ENCODE measurements at places on chromosomes 3 and 15.

DNA sequence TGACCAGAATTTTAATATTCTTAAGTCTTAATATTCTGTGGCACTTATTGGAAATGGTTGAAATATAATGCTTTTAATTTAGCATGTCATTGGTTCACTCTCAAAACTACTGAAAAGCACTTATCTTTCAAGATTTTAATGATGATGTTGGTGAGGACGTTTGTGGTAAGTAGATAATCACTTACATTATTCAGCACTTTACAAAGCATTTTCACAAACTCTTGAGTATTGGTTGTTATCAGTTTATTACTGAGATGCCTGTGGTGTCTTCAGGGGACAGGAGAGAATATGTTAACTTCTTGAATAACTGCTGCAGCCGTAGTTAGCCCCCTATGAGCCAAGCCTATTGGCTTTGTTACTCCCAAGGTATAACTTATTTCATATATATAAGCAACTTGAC, 15.2 kb downstream of the TGFBR2 start:
- no peak for DNase-seq

GRCh38 chr3:11727207-11727606, 83.5 kb upstream of the VGLL4 start:
- no peak for DNase-seq

- DNase-seq: no peak
Measured at GRCh38 chr3:186003610-186004009, 65.8 kb upstream of the TRA2B start.

GRCh38 chr3:125147491-125147820, 65.1 kb downstream of the SLC12A8 start:
- DNase-seq: no peak

- no peak for DNase-seq
Measured at GRCh38 chr3:16388850-16389441, 123.9 kb downstream of the OXNAD1 start.

GRCh38 chr3:135516143-135516542, 449.4 kb upstream of the PPP2R3A start:
- no peak for DNase-seq

DNA sequence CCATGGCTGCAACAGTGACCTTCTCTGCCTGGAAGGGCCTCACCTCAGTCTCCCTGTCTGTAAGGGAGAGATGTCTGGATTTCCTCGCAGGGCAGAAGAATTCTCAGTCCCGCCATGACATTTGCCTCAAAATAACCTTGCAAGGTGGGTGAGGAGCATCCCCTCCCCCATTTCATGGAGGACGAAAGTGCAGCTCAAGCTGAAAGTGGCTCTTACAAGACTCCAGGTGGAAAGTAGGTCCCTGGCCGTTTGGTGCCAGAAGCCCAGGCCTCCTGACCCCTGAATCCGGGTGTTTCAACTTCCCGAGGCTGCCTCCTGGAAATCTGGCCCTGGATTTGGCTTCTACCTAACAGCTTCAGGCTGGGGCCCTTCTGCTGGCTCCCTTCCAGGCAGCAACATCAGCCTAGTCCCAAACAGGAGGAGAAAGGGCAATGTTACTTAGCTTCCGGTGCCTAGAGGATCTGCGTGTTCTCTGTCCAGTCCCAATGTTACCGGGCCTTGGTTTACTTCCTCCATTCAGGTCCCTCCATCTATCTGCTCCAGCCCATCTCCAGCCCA, 769 bp upstream of the CSPG4 start:
- DNase-seq: no peak

DNA sequence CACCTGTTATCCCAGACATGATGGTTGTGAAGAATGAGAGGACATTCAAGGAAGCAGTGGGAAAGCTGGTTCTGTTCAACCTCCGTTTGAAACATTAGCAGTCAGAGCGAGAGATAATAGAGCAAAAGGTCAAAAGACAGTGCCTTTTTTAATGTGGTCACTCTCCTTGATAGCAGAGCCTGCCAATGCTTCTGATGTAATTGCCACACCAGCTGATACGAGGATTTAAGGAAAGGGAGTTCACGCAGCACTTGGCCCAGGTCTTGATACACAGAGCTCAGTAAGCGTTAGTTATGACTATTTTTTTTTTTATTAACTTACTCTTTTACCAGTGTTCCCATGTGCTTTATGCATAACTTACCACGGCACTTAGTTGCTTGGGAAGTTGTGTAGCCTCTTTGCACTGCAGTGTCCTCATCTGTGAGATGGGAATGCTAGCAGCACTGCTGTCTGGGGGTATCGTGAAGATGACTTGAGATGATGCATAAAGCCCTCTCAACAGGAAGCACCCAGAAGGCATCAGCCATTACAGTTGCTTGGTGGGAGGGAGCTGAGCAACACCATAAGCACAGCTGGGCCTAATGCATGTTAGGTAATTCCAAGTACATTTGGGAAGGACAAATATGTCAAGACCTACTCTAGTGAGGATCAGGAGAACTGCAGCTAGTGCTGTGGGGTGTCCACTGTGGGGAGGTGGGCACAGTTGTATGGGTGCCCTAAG, 123.3 kb upstream of the RASGRP1 start:
- no peak for DNase-seq

DNA sequence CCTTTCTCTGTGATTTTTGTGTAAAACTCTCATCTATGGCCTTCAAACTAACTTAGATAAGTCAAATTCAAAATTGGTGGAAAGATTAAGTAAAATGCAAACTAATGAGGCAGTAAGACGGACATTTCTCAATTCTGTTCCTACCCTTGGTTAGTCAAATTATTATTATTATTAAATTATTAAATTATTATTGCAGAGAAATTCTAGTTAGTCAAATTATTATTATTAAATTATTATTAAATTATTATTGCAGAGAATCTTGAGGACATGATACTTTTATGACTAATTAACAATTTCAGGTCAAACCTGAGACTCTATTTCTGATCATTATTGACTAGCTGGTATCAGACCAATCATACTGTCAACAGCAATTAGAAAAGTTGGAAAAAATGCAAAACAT, 845.0 kb upstream of the NECTIN3 start:
- DNase-seq: no peak

DNA sequence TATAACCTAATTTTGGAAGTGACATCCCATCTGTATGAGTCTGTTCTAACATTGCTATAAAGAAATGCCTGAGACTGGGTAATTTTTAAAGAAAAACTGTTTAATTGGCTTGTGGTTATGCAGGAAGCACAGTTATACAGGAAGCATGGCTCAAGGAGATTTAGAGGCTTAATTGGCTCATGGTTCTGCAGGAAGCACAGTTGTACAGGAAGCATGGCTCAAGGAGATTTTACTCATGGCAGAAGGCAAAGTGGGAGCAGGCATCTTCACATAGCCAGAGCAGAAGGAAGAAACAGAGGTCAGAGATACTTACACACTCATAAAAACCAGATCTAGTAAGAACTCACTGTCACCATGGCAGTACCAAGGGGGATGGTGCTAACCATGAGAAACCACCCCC, 193.1 kb upstream of the ADAMTS9 start:
- DNase-seq: no peak

GRCh38 chr15:81336568-81336967, 12.6 kb upstream of the STARD5 start:
- DNase-seq: no peak

DNA sequence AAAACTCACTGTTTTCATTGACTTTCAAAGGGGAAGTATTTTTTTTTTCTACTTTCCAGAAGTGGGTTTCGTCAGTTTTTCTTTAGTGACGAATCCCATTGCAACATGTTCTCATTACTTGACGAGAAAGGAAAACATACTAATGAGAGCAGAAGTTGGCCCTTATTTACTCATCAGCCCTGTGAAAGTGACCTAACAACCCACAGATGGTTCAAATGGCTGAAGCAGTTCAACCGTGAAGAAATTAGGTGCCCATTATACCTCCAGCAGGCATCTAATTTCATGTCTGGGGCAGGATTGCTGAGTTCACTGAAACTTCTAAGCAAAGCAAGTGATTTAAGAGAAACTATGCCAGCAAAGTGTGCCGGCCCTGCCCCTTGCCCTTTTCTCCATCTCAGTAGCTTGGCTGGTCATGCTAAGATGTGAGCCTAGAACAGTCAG, 9.0 kb downstream of the AQP9 start:
- no peak for DNase-seq

GRCh38 chr3:136075218-136075808, 109.8 kb downstream of the PPP2R3A start:
- DNase-seq: peak; percentile 70

DNA sequence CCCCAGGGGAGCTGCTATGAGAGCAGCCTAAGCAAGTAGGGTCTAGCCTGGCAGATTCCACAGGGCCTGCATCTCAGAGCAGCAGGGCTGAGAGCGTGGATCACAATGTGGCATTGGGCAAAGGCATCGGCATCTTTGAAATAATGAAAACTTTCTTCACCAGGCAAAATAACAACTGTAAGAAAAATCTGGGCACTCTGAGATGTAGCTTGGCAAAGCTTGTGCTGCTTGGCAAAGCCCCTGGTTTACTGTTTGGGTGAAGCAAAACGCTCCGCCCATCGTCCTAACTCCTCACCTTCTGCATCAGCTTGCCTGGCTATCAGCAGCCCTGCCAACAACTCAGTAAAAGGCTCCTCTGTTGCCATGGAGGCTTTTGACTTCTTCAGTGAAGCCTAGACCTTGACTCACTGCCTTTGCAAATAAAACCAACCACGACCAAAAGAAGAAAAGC, 212.8 kb upstream of the EIF1B start:
- DNase-seq: no peak

- DNase-seq: peak; percentile 72
Measured at GRCh38 chr3:194344012-194344411, 7.1 kb downstream of the CPN2 start.

DNA sequence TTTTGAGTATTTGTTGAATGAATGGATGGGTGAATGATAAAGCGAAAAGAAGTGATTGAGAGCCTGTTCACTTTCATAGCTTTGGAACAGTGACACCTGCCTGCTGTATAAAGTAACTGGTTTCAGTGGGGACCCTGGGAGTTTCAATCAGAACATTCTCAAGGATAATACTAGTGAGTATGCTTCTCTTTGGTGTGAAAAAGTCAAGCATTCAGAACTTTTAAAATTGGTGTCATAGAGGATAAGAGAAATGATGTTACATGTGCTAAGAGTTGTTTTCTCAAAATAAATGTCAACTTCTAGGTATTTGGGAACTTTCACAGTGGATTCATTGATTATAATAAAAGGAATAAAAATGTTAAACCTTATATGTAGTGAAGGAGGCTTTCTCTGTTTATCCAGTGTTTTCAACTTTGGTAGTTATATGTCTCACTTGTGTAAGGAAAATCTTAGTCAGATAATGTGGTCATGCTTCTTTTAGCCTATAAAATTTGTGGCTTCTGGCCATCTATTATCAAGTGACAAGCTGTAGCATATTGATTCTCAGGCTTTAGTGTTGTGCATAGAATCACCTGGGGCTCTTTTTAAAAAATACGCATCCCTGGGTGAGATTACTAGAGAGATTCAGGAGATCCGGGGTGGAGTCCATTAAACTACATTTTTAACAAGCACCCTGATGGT, 11.9 kb downstream of the LRCH3 start:
- DNase-seq: no peak

GRCh38 chr3:126136428-126137220, 43.8 kb downstream of the ALDH1L1 start:
- peak; percentile 29 for DNase-seq

- no peak for DNase-seq
Measured at GRCh38 chr3:81666502-81667121, 94.8 kb downstream of the GBE1 start.

Measured in ureter (tissue), 1 donor.